ENCODE measurements at places on chromosomes 4 and X. TPM values are rescaled to one million over a fixed set of nuclear protein-coding genes. Genes with fewer than 3 reads are reported as not detected.

DNA sequence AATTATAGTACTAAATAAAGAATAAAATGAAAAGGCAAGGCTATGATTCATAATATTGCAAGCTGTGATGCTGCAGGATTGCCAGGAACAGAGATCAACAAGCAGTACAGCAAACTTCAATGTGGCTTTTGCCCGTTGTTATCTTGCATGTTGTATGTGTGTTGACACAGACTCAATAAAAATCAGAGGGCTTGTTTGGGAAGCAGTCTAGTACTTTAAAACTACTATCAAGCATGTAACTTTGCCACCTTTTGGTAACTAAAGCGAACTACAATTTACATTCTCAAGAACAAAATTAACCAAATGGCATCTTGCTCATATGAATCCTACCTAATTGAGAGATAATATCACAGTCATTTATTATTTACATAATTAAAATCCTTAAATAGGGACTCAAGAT lies 79.8 kb upstream of the GPM6A start:
- H3K36me3 ChIP-seq, result no peaks in the 10 kb centered on the region
- DNase-seq, result no peak
- H3K4me1 ChIP-seq, result no peaks in the 10 kb centered on the region
- no peak overlapping the region for H3K4me3 ChIP-seq
- H3K27me3 ChIP-seq, result no peaks in the 10 kb centered on the region
- H3K27ac ChIP-seq, result no peak overlapping the region

GRCh38 chr4:75561789-75562188 lies 5.9 kb downstream of the ODAPH start:
- H3K4me3 ChIP-seq, result no peak overlapping the region
- no peaks in the 10 kb centered on the region for H3K27me3 ChIP-seq
- H3K4me1 ChIP-seq, result no peaks in the 10 kb centered on the region
- H3K36me3 ChIP-seq, result no peaks in the 10 kb centered on the region

DNA sequence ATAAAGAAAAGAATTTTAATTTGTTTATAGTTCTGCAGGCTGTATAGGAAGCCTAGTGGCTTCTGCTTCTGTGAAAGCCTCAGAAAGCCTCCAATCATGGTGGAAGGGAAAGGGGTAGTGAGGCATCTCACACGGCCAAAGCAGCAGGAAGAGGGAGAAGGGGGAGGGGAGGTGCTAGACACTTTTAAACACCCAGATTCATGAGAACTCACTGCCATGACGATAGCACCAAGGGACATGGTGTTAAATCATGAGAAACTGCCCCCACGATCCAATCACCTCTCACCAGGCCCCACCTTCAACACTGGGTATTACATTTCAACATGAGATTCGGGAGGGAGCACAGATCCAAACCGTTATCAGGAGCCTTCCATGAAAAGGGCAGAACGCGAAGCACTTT lies 18.1 kb downstream of the SMIM31 start:
- DNase-seq, result no peak
- H3K36me3 ChIP-seq, result no peaks in the 10 kb centered on the region
- H3K27ac ChIP-seq, result no peak overlapping the region
- no peaks in the 10 kb centered on the region for H3K27me3 ChIP-seq
- H3K4me3 ChIP-seq, result no peak overlapping the region

- no peaks in the 10 kb centered on the region for H3K36me3 ChIP-seq
- DNase-seq, result no peak
- H3K27ac ChIP-seq, result no peak overlapping the region
- H3K4me1 ChIP-seq, result peaks cover 4% of the 10 kb centered on the region
Measured at GRCh38 chr4:182880387-182881356, 36.5 kb downstream of the DCTD start.

DNA sequence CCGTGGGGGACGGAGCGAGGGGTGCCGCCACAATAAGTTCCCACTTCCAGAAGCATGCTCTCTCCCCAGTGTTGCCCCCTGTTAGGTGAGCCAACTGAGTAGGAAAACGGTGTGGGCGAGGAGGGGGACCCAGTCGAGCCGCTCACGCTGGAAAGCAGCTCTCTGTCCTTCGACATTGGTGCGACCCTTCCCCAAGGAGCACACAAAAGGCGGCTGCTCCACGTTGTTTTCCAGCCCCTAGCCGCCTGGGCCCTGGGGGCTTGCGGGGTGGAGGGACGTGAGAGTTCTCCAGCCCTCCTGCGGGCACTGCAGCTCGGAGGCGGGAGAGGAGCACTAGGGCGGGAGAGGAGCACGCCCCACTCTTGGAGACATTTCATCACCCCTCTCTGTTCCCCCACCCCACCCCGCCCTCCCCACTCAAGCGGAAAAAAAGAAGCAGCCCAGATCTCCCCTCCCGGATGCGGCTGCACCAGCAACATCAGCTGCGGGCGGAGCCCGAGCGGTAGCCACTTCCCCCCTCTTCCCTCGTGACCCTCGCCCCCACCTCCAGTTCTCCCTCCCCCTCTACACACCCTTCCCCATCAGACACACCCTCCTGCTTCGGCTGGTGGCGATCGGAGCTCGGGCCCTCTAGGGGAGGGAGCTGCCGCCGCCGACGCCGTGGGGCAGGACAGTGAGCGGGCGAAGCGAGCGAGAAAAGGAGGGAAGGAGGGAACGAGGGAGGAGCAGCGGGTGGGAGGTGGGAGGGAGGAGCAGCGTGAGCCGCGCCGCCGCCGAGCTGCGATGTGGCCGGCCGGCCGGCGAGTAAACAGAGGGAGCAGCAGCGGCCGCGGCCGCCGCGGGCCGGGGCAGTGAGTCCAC lies at the start of gene DOCK11:
Gene DOCK11, plus strand, starts transcription at position 755 of the 861 bp plus-strand sequence. CDS start 157 bp downstream, outside the sequence.
- DNase-seq, result peak; percentile 52
- peak within 1 kb of the TSS; percentile 60 for H3K4me3 ChIP-seq
- H3K36me3 ChIP-seq, result no peaks in the 10 kb centered on the region
- no peaks in the 10 kb centered on the region for H3K27me3 ChIP-seq

DNA sequence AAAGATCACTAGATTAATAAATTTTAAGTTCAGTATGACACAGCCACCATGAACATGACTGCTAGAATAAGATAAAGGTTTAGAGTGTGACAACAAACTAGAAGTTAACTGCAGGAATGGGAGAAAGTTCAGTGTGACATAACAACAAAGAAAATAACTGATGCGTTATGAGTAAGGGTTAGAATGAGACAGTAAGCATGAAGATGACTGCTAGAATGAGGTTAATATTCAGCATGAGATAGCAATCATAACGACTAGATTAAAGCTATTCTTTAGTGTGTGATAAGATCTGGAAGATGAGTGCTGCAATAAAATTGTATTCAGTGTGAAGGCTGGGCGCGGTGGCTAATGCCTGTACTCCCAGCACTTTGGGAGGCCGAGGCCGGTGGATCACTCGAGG lies 48.4 kb upstream of the SMIM10L2A start:
- H3K4me1 ChIP-seq, result no peaks in the 10 kb centered on the region
- H3K4me3 ChIP-seq, result no peak overlapping the region
- H3K27ac ChIP-seq, result no peak overlapping the region
- DNase-seq, result no peak
- no peaks in the 10 kb centered on the region for H3K27me3 ChIP-seq
- no peaks in the 10 kb centered on the region for H3K36me3 ChIP-seq

GRCh38 chr4:108972613-108973283 lies 209.9 kb upstream of the ETNPPL start:
- no peaks in the 10 kb centered on the region for H3K27me3 ChIP-seq
- H3K27ac ChIP-seq, result no peak overlapping the region
- H3K36me3 ChIP-seq, result no peaks in the 10 kb centered on the region

GRCh38 chr4:173328236-173328901 lies 5.8 kb downstream of the HMGB2 start:
- no peak for DNase-seq
- H3K36me3 ChIP-seq, result no peaks in the 10 kb centered on the region
- no peak overlapping the region for H3K27ac ChIP-seq
- H3K27me3 ChIP-seq, result no peaks in the 10 kb centered on the region
- H3K4me3 ChIP-seq, result no peak overlapping the region
- H3K4me1 ChIP-seq, result peaks cover 2% of the 10 kb centered on the region

DNA sequence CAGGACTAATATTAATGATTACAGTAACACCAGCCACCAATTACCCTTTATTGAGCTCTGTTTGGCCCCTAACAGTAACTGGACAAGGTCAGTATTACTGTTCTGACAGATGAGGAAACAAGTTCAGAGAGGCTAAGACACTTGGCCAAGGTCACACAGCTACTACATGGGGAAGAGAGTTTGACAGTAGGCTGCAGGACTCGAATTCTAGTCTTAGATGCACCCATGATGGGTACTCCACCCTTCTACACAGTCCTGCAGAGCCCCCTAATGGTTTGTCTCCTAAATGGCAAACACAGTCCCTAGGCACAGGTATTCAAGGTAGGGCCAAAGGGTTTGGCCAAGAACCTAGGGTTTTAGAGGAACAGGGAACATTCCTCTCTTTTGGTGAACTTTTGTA lies 93.9 kb downstream of the NSUN7 start:
- DNase-seq, result no peak
- H3K4me3 ChIP-seq, result no peak overlapping the region
- no peaks in the 10 kb centered on the region for H3K36me3 ChIP-seq
- H3K27me3 ChIP-seq, result no peaks in the 10 kb centered on the region
- no peak overlapping the region for H3K27ac ChIP-seq

- H3K36me3 ChIP-seq, result no peaks in the 10 kb centered on the region
- no peak overlapping the region for H3K4me3 ChIP-seq
- no peaks in the 10 kb centered on the region for H3K27me3 ChIP-seq
- no peak for DNase-seq
Measured at GRCh38 chr4:109410776-109411175, 22.8 kb upstream of the SEC24B start.

DNA sequence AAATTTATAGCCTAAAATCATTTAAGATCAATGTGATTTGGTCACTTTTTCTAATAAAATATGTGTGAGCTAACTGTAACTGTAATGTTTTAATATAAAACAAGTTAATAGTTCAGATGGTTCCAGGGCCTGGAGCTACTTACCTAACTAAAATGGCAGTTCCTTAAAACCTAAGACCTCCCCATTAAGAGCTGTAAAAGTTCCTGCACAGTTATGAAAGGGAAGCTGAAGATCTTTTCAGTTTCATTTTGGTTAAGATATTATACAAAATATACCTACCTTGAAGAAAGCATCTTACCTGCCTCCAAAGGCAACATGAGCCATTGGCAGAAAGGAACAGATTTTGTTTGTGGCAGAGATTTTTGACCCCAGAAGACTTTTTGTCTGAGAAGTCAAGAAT lies 30.1 kb downstream of the HPF1 start:
- no peak for DNase-seq
- H3K27me3 ChIP-seq, result no peaks in the 10 kb centered on the region
- no peaks in the 10 kb centered on the region for H3K36me3 ChIP-seq
- H3K4me3 ChIP-seq, result no peak overlapping the region

DNA sequence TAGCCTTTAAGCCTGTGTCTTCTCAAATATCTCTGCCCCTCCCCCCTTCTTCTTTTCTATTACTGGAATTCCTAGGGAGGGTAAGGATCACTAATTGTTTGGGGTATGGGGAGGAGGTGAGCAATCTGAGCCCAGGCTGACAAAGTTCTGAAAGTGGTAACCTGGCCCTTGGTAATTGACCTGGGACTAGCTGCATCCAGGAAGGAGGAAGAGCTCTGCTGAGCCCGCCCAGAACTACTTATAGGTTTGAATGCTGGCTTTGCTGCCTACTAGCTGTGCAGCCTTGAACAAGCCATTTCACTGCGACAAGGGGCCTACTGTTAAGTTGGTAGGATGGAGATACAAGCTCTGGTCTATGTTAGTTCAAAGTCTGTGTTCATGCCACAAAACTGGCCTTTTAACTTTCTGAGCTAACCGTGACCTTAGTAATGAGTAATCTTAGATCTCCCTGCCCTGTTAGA lies 37.8 kb downstream of the DGKK start:
- H3K4me1 ChIP-seq, result no peaks in the 10 kb centered on the region
- no peak overlapping the region for H3K27ac ChIP-seq
- H3K4me3 ChIP-seq, result no peak overlapping the region
- H3K36me3 ChIP-seq, result no peaks in the 10 kb centered on the region
- H3K27me3 ChIP-seq, result no peaks in the 10 kb centered on the region

DNA sequence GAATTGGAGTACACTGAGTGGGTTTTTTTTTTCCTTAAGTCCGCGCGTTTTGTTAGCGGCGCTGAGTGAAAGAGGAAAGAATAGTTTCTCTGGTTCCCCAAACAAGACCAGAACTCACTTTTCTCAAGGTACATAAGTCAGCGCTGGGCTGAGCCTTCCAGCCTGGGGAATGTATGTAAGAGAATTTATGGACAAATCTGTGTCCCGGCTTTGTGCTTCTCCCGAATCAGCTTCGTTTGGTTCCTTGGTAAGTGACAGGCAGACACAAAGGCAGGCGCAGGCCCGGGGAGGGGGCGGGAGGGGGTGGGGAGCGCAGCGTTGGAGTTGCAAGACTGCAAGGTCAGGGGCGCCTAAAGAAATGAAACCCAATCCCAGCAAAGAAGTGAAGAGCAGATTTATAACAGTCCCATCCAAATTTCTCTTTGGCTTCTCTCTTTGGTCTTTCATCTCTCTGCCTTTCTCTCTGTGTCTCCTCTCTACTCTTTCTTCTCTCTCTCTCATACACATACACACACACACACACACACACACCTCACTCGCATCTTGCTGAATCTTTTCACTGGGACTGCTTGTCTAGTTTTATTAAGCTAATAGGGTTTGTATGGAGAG lies 981 bp downstream of the TET2 start:
- peak overlapping the region; percentile 53 for H3K4me3 ChIP-seq
- H3K36me3 ChIP-seq, result no peaks in the 10 kb centered on the region
- no peaks in the 10 kb centered on the region for H3K27me3 ChIP-seq

GRCh38 chr4:107318078-107318477 lies 282.0 kb upstream of the DKK2 start:
- no peak for DNase-seq
- no peaks in the 10 kb centered on the region for H3K4me1 ChIP-seq
- H3K27ac ChIP-seq, result no peak overlapping the region
- no peaks in the 10 kb centered on the region for H3K27me3 ChIP-seq

DNA sequence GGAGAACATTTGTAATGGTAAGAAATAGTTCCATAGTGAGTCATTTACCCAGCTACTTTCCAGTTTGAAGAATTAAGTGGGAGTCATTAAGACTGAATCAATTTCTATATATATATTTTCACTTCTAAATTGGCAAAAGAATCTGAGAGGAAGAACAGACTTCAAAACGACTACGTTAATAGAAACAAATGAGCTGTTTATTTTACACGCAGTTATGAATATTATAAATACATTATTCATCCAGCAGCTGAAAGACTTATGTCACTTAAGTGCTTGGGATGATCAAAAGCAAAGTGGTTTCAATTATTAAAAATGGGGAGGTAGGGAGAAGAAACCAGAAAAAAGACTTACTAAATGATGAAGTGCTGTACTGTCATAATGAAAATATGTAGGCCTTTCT lies 260.5 kb upstream of the DDX53 start:
- no peak for DNase-seq
- H3K27me3 ChIP-seq, result no peaks in the 10 kb centered on the region
- no peaks in the 10 kb centered on the region for H3K4me1 ChIP-seq

- no peaks in the 10 kb centered on the region for H3K27me3 ChIP-seq
- no peaks in the 10 kb centered on the region for H3K4me1 ChIP-seq
- no peak overlapping the region for H3K27ac ChIP-seq
- DNase-seq, result peak; percentile 52
- H3K4me3 ChIP-seq, result no peak overlapping the region
Measured at GRCh38 chrX:39886282-39886681, 211.5 kb downstream of the BCOR start.

RHOH gene
- total RNA-seq, result 3.2 TPM

MAGEA2B gene
- not detected for total RNA-seq

SLC6A14 gene
- not detected for total RNA-seq

PPID gene
- total RNA-seq, result 10.9 TPM

PPP4R3C gene
- not detected for total RNA-seq

ZXDA gene
- 8.4 TPM for total RNA-seq

GAGE13 gene
- total RNA-seq, result not detected

GNL3L gene
- 14.2 TPM for total RNA-seq

CENPI gene
- total RNA-seq, result 1.2 TPM

TMEM271 gene
- not detected for total RNA-seq

WNK3 gene
- total RNA-seq, result 10.8 TPM

BEX1 gene
- 18.5 TPM for total RNA-seq

SORBS2 gene
- total RNA-seq, result 80.0 TPM

KLB gene
- total RNA-seq, result not detected

All from ovary (tissue), 10 donors.